Mucosa of descending colon (tissue), 3 donors: ENCODE measurements at places on chromosomes 7 and 10. TPM values are rescaled to one million over a fixed set of nuclear protein-coding genes. Genes with fewer than 3 reads are reported as not detected.
A peak's percentile ranks its signal among the peaks of the same experiment; 100 is the strongest.

- no peak for DNase-seq
Measured at GRCh38 chr7:155752756-155753445, 59.4 kb downstream of the SHH start.

DNA sequence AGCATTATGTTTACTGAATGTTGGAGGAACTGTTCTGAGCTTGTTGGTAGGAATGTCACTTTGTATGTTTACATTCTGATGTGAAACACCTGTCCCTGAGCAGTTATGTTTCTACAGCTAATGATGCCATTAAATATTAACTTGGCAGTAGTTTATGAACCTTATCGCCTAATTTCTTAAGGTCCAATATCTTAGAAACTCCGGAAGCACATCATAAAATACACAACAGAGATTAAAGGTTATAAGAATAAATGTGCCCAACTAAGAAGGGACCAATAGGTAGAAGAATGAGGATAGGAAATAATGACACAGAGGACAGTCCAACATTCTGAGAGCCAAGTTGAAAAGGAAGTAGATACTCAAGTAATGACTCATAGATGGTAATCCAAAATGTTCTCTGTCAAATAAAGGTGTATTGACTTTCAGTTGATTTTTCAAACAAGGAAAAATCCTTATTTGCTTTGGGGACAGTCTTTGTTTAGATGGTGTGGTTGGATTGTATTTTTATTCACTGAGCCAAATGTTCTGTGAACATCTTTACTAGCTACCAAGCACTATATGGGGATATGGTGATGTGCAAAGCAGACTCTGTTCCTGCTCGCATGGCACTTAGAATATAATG lies 31.9 kb downstream of the LCOR start:
- DNase-seq: no peak

GRCh38 chr7:37510043-37510634 lies 61.5 kb upstream of the ELMO1 start:
- DNase-seq: peak; percentile 14

GRCh38 chr7:152025077-152025936 lies at the start of gene GALNT11:
GALNT11 (plus strand) TSS chr7:152025674; CDS start chr7:152094228, 68,554 bp downstream.
- DNase-seq: peak; percentile 90

DNA sequence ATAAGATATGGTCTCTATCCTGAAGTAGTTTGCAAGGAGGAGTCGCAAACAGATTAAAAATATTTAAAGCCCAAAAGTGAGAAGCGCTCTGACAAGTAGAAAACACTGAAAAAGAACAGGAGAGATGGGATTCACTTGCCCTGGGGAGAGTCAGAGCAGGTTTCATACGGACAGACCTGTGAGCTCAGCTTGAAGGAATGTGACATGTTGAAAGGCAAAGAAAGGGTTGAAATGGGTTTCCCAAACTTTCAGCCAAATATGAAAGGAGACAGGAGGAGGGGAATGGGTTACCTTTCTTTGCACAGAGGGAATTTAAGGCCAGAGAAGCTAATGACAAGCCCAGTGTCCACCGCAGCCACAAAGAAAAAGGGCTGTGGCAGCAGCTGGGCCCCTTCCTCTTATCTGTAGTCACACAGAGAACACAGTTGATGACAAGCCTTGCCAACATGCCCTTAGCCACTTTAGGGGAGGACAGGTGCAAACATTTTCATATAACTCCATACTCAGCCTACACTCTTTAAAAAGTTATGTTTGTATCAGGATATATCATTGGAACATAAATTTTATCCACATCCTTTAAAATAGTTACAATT lies 14.9 kb downstream of the HOXA1 start:
- DNase-seq: no peak

DNA sequence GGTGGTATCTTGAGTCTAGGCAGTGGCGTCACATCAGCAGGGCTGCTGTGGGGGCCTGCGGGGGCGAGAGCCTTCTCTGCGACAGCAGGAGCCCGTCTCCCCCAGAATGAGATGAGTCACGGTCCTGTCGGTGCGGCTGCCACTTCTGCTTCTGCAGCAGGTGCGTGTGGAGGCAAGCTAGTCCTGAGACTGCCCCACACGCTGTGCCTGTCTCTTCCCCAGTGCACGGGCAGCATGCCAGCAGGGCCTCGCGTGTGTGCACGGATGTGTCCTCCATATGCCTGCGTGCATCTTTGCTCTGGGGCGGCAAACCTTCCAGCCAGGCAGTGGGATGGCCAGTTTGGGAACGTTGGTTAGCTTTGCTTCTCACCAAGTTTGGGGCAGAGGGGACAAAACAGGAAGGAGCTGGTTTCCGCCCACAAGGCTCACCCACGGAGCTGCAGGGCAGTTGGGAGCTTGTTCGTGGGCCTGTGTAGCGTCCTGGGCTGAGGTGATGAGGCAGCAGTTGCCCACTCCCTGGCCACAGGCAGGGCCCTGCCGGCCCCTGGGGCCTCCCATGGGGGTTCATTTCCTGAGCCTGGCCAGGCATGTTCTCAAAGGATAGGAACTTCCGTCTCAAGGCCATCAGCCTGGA lies 60.8 kb upstream of the PPIF start:
- peak; percentile 93 for DNase-seq

DNA sequence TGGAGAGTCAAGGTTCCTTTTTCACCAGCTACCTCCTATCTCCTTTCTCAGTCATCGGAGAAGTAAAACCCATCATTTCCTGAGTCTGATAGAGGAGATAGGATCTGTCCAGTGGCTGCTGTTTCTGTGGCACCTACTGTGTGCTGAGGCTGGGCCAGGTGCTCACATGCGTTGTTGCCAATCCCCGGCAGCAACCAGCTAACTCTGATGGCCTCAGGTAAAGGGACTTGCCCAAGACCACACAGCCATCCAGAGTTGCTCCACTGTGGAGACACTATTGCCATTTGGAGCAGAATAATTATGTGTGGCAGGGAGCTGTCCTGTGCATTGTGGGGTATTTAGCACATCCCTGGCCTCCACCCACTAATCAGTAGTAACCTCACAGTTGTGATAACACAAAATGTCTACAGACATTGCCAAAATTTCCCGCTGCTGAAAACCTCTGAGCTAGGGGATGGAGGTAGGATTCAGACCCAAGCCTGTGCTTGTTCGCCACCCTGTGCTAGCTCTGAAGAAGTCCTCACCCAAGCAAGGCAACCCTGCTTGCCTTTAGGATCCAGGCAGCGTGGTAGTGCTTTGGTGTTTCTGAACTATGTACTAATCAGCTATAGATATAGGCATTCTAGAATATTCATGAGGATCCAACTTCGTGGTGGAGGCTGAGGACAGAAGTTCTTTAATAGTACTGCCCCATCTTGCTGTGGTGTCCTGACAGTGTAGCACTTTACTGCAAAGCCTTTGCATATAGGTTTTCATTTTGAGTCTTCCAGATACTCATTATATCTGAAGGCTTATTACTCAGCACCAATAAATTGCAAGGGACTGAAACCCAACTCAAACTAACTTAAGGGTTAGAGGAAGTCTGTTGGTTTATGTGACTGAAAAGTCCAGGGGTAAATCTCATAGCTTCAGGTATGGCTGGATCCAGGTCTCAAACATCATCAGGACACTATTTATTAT lies 164.6 kb downstream of the GRK5 start:
- DNase-seq: peak; percentile 31

- no peak for DNase-seq
Measured at GRCh38 chr7:26213807-26214515, 12.4 kb downstream of the CBX3 start.

GRCh38 chr10:6532321-6532720 lies 47.8 kb downstream of the PRKCQ start:
- DNase-seq: no peak

GRCh38 chr10:114631666-114632417 lies 26.2 kb downstream of the ABLIM1 start:
- DNase-seq: peak; percentile 56

GRCh38 chr7:126440542-126440941 lies 812.2 kb downstream of the GRM8 start:
- DNase-seq: peak; percentile 57

- DNase-seq: no peak
Measured at GRCh38 chr10:110897184-110897583, 21.8 kb downstream of the BBIP1 start.

GRCh38 chr10:72058989-72059842 lies 29.1 kb downstream of the SPOCK2 start:
- no peak for DNase-seq

DNA sequence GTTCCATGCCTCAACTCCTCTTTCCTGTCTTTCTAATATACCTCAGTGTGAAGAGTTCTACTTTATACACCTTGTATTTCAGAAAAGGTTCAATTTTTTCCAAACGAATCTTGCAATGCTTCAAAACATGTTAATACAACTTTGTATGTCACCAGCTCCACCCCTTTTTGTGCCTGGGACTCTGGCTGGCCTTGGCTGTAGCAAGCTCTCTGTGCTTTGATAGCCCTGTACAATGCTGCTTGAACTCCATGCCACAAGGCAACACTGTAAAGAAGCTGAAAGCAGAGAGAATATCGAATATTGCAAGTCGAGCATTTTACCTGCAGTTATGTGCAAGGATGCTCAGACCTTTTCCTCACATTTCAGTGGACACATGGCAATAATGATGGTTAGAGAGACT lies 52.5 kb downstream of the PANK1 start:
- no peak for DNase-seq

LRIT1 gene
- not detected for total RNA-seq

HDAC9 gene
- total RNA-seq: 20.4 TPM

NUTM2B gene
- total RNA-seq: 2.8 TPM

NACAD gene
- total RNA-seq: 0.49 TPM

NOS3 gene
- total RNA-seq: 6.3 TPM

TAS2R3 gene
- total RNA-seq: 2.7 TPM

SYT15 gene
- total RNA-seq: 3.2 TPM
